Colonic mucosa (tissue), 4 donors: ENCODE measurements at places on chromosomes 7 and 10. TPM values are rescaled to one million over a fixed set of nuclear protein-coding genes. Genes with fewer than 3 reads are reported as not detected.

The CYP3A4 gene
- 1.4 TPM for total RNA-seq

The RET gene
- 3.3 TPM for total RNA-seq

The GJD4 gene
- total RNA-seq: not detected

The WDR86 gene
- total RNA-seq: not detected

The NRF1 gene
- 13.4 TPM for total RNA-seq

The TMEM270 gene
- total RNA-seq: not detected

The VENTX gene
- 0.15 TPM for total RNA-seq

The GPR146 gene
- total RNA-seq: 9.0 TPM
